ENCODE measurements at places on chromosomes 11 and 22. TPM values are rescaled to one million over a fixed set of nuclear protein-coding genes. Genes with fewer than 3 reads are reported as not detected.
A peak's percentile ranks its signal among the peaks of the same experiment; 100 is the strongest.

DNA sequence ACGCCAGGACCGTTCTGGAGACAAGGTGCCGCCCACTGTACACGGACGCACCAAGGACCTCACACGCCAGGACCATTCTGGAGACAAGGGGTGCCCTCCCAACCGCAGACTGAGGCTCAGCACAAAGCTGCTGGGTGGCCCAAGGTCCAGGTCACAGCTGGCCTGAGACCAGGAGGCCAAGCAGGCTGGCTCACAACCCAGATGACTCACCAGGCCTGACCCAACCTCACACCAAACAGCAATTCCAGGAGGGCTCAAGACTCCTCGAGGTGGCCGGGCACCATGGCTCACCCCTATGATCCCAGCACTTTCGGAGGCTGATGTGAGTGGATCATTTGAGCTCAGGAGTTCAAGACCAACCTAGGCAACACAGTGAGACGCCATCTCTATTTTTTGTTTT lies 14.8 kb downstream of the BRD1 start:
- DNase-seq = no peak

DNA sequence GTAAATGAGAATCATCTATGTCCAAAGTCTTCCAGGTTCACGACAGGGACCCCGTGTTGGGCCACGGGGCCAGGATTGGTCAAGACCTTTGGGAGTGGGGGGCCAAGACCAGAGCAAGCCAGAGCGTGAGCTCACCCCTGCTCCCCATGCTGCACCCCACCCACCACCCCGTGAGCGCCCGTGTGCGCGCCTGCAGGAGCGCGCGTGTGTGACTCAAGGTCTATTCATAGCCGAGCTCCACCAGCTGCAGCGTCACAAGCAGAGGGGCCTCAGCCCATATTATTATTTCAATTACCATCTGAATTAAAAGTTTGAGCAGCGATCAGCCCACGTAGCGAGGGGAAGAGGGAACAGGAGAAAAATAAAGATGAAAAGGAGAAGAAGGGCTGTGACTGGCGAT lies 5.2 kb downstream of the KCNJ4 start:
- no peak for DNase-seq

DNA sequence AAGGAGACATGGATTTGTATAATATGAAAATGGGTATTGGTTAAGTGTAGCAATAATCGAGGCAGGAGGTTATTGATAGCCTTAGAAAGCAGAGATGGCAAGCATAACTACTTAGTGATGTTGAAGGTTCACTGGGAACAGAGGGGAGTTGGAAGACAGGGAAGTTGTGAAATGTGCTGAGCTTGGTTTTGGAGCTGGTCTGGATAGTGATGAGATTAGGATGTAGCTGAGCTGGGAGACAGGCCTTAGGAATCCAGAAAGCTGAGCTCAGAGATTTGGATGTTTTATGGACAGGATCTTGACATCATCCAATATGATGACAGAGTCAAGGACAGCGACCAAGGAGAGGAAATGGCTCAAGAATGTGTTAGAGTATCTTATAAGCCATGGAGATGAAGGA lies 113.1 kb downstream of the ARHGAP42 start:
- no peak for DNase-seq

GRCh38 chr22:35638410-35638809 lies 9.8 kb upstream of the APOL6 start:
- no peak for DNase-seq

DNA sequence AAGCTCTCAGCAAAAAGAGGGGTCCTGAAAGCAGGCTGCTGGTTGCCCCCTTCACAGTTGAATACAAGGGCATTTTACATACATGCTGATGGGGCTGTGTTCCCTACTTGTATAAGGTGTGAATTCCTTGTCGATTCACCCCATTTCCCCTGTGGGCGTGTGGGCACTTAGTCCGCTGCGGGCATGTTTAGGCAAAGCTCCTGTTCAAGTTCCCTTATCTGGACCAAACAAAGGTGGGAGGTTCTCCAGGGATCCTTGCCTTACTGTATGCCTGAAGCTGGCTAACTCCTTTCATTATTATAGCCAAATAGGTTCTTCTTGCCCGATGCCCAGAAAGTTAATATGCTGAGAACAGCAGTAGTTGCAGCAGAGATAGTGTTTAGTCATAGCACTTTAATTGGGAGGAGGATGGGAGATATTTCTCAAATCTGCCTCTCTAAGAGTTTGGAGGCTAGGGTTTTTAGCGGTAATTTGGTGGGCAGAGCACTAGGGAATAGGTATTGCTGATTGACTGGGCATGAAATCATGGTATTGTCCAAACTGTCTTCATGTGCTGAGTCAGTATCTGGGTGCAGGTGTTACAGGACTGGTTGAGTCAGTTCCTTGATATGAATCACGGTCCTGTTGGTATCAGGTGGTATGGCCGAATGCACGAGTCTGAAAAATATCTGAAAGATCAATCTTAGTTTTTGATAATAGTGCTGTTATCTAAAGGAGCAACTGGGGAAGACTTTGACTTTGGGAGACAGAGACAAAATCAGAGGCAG lies 32.7 kb downstream of the METTL15 start:
- no peak for DNase-seq

GRCh38 chr11:45109400-45109799 lies 37.0 kb upstream of the PRDM11 start:
- no peak for DNase-seq

DNA sequence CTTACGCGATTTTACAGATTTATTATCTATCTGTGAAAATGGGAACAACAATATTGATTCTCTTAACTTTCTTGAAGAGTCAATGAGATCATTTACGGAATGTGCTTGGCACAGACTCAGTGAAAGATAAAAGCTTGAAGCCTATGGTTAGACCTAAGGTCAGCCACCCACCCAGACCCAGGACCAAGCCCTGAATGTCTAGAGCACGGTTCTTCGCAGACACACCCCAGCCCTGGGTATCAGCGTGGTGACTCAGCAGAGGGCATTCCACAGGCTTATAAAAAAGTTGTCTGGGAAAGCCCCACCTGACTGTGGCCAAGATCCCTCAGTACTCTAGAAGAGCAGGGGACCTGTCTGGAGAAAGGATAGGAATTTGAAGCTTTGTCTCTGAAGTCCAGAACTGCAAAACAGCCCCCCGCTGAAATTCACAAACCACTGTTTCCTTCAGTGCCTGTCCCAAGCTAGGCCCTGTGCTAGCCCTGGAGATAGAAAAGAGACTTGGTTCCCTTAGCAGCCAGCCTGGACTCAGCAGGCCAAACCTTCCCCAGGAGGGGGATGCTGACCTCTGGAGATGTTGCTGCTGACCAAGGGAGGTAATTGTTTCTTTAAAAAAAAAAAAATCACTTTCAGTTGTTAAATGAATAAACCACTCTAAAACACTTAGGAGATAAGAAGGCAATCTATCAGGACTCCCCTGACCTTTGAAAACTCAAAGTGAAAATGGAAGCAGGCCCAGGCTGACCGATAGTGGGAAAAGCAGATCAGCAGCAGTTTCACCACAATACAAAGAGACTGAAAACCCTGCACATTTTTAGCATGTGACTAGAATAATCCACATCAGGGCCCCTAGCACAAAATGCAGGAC lies 114.0 kb downstream of the ABTB2 start:
- DNase-seq = no peak

- DNase-seq = no peak
These were observed 69.6 kb downstream of the CDKN1C start for GRCh38 chr11:2815762-2816496.

GRCh38 chr11:115391160-115391559 lies 113.1 kb downstream of the CADM1 start:
- DNase-seq = no peak

DNA sequence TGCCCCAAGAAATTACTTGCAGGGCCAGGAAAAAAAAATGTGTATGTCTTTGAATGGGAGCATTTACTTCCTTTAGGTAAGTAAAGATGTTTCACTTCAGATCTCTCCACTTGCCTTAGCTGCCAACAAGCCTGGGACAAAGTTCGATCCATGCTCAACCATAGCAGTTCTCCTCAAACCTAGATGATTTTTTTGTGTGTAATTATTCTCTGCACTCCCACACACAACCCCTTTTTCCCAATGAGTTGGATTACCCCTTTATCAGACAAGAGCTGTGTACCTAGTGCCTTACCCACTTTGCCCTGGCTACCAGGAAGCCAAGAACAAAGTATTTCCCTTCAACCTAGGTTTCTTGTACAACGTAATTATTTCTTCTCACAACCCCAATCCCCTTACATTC lies 35.6 kb downstream of the TPBGL start:
- no peak for DNase-seq

DNA sequence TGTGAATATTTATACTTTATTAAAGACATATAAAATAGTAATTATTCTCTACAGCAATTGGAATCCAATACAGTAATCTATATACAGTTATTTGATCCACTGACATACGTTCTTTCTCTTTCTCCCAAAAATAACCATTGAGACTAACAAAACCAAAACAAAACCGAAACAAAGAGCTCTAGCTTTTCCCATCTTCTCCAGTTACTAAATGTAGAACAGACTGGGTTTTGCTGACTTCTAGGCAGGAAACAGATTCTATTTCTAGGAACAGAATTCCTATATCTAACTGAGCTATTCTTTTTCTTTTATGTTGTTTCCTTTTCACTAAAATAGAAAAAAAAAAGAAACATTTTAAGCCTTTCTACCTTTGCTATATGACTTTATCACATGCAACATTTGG lies 80.1 kb downstream of the PACS1 start:
- no peak for DNase-seq

DNA sequence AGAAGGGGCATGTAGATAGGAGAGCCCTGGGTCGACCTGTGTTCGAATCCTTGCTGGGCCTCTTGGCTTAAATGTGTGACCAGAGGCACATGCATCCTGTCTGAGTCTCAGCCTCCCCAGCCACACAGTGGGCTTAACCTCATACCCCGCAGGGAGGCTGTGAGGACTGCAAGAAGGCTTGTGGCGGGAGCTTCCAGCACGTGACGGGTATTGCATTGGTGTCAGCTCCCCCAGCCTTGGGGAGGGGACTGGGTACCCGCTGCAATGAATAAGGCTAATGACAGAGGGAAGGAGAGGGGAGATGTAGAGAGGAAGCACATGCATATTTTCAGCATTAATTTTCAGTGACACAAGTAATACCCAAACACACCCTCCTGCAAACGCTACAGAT lies 8.1 kb downstream of the RASD2 start:
- DNase-seq = no peak

DNA sequence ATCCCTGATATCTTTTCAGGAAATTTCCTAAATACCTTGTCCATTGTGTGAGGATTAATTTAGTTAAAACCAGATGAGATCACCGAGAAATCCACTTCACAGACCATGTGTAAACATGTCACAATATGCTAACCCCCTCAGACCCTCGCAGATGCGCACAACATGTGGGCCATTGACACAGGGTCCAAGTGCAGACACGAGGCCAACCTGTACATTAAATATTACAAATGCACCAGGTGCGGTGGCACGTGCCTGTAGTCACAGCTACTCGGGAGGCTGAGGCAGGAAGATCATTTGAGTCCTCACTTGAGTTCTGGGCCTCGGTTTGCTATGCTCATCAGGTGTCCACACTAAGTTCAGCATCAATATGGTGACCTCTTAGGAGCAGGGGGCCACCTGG lies 9.9 kb upstream of the TMPRSS4 start:
- no peak for DNase-seq

GRCh38 chr11:11958403-11959231 lies 49.8 kb downstream of the DKK3 start:
- no peak for DNase-seq

- DNase-seq = no peak
These were observed 284.8 kb downstream of the TMEM135 start for GRCh38 chr11:87322568-87322967.

DNA sequence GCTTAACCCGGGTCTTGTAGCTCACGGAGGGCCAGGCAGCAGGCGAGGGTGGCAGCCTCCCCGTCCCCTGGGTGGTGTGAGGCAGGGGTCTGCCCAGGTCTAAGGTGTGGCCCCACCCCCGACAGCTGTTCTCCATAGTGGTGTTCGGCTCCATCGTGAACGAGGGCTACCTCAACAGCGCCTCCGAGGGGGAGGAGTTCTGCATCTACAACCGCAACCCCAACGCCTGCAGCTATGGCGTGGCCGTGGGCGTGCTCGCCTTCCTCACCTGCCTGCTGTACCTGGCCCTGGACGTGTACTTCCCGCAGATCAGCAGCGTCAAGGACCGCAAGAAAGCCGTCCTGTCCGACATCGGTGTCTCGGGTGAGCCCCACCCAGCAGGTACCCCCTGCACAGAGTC lies 24.4 kb downstream of the SYNGR1 start:
- no peak for DNase-seq

GRCh38 chr11:68792400-68792966 lies 41.2 kb upstream of the TESMIN start:
- no peak for DNase-seq

DNA sequence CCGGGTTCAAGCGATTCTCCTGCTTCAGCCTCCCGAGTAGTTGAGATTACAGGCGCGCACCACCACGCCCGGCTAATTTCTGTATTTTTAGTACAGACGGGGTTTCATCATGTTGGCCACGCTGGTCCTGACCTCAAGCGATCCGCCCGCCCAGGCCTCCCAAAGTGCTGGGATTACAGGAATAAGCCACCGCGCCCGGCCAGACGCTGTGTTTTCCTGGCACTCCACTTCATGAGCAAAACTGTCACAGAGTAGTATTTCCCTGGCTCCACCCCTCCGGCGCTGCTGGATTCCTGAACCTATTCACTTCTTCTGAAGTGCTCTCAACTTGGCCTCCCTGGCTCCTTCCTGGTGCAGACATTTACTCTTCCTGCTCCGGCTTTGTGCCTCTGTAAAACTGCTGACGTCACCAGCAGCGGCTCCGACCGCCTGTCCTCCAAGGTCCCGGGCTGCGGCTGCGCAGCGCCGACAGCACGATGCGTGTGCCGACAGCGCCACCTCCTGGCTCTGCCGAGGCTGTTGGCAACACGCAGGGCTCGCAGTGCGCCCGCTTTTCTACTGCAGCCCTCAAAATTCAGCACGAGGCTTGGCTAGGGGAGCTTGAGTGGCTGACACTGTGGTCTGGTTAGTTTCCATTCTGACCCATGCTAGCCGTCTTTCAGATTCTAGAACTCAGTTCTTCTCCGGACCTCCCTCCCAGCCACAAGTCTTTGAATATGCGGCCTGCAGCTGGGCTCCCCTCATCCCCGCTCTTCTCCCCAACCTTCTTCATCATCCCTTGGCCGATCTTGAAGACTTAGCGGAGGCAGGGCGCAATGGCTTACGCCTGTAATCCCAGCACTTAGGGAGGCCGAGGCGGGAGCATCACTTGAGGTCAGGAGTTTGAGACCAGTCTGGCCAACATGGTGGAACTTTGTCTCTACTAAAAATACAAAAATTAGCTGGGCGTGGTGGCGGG lies 36.6 kb downstream of the APOL3 start:
- DNase-seq = peak; percentile 90

GRCh38 chr11:14350215-14350614 lies 8.8 kb downstream of the RRAS2 start:
- no peak for DNase-seq

Gene DEUP1
- not detected for total RNA-seq

Gene SWAP70
- 5.2 TPM for total RNA-seq

Gene CRACR2B
- 0.55 TPM for total RNA-seq

Gene MMP13
- not detected for total RNA-seq

Gene UPK3A
- total RNA-seq = not detected

Gene DNAJB7
- not detected for total RNA-seq

Gene STK33
- total RNA-seq = not detected

Gene FUT4
- 7.4 TPM for total RNA-seq

Gene OR5AN1
- total RNA-seq = not detected

Gene MRGPRF
- not detected for total RNA-seq

Gene CDCA5
- 0.41 TPM for total RNA-seq
